T-helper 17 cell (primary cell): ENCODE measurements at places on chromosomes 16 and 17. TPM values are rescaled to one million over a fixed set of nuclear protein-coding genes. Genes with fewer than 3 reads are reported as not detected.

DNA sequence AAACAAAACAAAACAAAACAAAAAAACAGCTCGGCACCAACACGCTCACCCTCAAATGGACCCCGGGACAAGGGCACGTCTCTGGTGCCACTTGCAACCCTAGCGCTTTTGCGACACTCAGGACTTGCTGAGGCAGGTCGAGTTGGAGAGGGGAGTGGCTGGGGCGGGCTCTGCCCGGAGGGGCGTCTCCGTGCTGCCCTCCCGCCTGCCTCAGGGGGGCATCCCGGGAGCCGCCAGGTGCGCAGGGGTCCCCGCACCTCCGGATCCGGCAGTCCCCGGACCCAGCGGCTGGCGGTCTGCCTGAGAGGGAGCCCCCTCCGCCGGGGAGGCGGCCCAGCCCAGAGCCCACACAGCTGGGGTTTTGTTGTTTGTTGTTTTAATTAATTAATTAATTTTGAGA, at the start of gene SLC52A1:
Gene SLC52A1, minus strand, starts transcription at position 112 of the 400 bp plus-strand sequence. CDS start 820 bp downstream, outside the sequence.
- no peak for DNase-seq

DNA sequence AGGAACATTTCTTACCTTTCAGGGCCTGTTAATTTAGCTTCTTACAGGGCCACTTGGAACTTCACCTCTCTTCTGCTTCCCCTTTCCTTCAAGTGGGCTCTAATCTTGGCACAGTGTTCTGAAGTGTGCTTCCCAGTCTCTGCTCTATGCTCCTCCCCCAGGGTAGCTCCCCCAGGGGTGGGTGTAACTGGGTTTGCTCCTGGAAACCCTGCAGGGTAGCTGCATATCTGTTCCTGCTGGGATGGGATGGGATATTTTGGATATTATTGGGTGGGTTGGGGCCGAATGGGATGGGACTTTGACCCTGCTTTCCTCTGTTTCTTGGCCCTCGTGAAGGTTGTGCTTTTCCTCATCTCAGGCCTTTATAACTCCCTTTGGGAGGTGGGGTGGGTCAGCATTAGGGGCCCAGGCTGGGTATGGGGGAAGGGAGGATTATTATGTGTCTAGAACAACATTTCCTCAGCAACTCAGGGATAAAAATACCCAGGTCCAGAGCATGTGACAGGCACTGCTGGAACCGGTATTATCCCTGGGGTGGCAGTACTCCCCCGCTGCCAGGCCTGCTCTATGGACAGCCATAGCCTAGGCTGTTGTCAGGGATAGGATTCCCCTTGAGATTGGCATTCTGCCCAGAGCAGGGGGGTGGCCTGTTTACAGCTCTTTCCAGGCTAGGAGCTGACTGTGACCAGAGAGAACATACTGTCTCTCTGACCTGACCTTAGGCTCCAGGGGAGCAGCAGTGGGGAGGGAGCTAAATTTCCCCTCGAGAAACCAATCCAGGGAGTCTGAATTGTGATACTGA, 5.0 kb downstream of the NFE2L1 start:
- no peak for DNase-seq

LRRC46 gene
- 0.99 TPM for total RNA-seq

- DNase-seq, result no peak
These were observed 50.9 kb upstream of the ZNF629 start for GRCh38 chr16:30837904-30838303.

SETD1A gene
- 31.3 TPM for total RNA-seq

QRICH2 gene
- total RNA-seq, result 1.7 TPM

- DNase-seq, result no peak
These were observed 11.1 kb downstream of the PRCD start for GRCh38 chr17:76550712-76551615.

CHAD gene
- total RNA-seq, result not detected

DNA sequence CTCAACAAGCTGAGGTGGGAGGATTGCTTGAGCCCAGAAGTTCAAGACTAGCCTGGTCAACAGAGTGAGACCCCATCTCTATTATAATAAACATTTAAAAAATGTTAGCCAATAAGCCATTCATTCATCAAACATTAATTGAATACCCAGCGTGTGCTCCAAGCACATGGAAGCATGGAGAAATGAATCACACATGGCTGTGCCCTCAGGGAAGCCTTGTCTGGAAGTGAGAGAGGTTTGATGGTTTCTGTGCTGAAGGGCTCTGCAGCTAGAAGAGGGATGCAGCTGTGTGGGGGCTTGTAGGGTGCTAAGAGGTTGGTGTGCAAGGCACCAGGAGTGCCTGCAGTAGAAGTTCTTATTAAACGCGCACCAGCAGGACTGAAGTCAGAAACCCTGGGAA, 11.2 kb downstream of the CYB5D2 start:
- DNase-seq, result no peak

C16orf95 gene
- total RNA-seq, result 2.6 TPM
